ENCODE measurements at places on chromosomes 6 and 20.

DNA sequence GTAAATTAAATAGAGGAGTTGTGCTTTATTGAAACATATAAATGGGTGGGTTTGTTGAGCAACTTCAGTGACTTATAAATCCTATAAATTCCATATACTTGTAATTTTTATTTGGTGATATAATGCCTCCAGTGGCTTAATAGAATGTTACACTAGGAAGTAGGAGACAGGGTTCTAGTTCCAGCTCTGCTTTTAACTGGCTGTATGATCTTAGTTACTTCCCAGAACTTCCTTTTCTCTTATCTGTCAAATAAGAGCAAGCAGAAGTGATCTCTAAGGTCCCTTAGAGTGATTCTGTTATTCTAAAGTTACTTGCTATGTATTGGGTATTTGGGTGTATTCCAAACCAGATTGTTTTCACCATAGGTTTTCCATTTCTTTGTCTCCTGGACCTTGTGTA is 10.2 kb downstream of the ZSCAN23 start:
- DNase-seq = no peak

DNA sequence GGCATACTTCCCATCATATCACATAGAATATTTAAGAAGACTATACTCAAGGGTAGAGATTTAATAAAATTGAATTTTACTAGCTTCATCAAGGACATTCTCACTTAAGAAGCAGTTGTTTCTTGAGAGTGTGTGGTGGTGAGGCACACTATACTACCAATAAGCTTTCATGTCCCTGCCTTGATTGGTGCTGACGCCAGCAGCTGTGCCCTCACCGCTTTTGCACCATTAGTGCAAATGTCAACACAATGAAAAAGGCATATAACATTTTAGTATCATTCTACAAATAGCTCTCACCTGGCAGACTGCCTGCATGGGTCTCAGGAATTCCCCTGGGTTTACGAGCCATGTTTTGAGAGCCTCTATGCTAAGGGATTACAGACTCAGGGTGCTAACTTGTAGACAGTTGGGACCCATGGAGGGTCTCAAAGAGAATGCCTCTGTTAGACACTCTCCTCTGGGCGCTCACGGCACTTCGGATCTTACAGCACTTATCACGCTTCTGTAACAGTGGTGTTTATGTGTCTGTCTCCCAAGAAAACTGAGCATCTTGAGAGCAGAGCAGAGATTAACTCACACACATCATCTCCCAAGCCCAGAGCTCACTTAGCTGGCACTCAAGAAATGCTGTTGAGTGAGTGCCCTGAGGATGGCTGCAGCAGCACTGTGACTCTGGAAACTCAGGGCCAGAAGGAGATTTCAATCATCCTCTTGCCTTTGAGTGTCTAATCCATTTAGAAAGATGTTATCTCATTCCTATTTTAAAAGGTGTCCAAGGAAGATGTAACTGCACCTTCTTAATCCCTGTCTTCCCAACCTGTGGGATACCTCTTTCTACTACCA is 143.3 kb upstream of the GPR6 start:
- DNase-seq = no peak

DNA sequence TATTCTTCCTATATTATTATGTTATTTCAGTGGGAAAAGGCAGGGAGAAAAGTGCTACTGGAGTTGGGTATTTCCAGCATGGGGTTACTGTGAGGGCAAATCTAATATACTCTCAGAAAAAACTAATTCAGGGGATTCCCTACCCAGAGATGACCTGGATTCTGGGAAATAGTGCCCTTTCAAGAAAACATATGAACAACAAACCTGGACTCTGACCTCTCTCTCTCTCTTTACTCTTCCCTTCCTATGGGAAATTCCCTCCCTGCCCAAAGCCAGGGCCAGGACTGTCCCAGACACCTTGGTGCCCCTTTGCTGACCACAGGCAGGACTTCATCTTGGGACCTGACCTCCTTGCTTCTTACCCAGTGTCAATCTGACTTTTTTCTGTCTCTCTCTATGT is 1.6 kb upstream of the UBD start:
- no peak for DNase-seq

- DNase-seq = no peak
These were observed 4.0 kb downstream of the GJA1 start for GRCh38 chr6:121439475-121439874.

DNA sequence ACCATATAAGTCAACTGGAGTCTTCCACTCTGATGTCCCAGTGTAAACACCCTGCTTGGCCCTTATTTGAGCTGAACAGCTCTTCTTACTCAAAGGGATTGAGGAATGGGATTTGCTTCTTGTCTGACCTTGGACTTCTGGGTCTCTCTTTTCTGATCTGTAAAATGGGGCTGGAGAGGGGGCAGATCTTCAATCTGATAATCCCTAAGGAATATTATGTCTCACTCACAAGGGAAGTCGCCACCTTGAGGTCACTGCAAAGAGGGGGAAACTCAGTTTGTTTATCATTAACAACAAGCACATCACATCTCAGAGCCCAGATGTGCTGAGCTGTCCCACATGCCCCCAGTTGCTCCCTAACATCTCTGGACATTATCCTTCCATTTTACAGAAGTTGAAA is 15.1 kb downstream of the KCNS1 start:
- DNase-seq = no peak

DNA sequence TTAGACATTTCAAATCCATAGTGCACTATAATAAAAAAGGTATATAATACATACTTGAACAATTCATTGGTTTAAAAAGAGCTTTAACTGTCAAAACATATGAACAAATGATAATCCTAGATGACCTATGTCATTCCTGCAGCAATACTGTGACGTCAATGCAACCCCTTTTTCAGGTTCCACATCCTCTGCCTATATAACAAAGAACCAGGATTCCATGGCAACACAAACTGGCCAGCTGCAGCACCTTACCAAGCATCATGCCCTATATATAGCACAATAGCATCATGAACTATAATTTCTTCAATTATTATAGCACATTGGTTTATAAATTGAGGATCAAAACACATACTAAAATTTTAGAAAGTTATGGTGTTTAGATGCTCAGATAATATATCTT is 578 bp upstream of the PTCHD4 start:
- no peak for DNase-seq

DNA sequence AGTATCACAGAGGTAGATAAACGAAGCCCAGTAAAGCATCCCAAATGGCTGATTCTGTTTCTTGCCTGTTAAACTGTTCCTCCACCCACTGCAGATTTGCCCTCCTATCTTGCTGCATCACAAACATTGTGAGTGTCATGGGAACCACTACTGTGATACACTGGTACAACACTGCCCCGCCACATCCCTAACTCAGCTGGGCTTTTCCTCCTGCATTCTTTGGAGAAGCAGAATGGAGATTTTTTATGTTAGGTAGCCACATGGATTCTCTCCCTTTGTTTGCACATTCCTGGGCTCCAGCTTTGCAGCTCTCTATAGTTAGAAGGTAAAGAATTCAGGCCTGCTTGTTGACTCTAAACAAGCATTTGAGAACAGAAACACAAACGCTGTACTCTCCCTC is 234.1 kb downstream of the TMEM242 start:
- DNase-seq = no peak

GRCh38 chr6:34979218-34979617 is 90.2 kb downstream of the ANKS1A start:
- no peak for DNase-seq

- no peak for DNase-seq
These were observed 268.4 kb upstream of the IRAK1BP1 start for GRCh38 chr6:78598966-78599365.

DNA sequence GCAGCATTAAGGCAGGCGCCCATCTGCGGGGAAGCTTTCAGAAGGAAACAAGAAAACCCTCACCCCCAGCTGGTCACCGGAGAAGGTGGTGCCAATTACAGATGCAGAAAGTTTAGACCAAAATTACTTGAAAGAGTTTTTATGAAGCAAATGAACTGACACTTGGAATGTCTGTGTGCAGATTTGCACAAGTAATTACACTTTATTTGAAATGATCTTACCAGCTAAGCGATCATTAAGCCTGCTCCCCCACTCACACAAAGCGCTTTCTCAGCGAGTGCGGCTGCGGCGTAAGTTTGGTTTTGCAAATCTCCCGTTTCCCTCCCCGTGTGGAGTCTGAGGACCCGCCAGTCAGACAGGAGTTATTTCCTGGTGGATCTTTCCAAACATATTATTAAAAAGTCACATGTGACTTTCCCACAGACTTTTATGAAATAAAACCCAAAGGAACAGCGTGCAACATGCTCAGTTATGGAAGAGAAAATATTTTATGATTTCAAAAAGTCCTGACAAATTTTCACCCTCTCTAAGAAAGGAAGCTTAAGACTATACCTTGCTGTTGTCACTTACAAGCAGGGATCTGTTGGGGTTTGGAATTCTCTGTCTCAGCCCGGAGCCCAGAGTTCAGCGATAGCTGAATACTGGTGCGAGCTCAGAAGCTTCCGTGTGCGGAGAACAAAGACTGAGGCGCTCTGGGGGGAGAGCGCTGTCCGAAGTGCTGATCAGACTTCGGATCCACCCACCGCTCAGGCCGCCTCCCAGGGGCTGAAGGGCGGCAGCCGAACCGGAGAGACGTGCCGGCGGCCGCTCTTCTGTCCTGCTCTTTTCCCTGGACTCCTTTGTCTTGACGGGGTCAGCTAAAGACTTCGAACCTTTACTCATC is 2.7 kb upstream of the MYT1 start:
- DNase-seq = no peak

DNA sequence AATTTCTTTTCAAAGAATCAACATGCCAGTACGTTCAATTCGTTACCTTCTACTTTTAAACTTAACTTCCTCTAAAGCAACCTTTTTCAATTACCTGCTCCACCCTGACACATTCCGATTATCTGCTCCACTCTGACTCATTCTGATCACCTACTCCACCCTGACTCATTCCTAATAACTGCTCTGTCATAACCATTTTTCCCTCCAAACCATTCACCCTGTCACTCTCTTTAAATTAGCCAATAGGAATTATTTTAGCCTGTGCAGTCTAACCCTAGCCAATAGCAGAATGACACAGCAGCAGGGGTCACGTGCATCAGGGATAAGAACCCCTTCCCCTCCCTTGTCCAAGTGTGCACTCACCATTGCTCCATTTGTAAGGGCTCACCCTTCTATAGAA is 557.4 kb upstream of the EYS start:
- no peak for DNase-seq

DNA sequence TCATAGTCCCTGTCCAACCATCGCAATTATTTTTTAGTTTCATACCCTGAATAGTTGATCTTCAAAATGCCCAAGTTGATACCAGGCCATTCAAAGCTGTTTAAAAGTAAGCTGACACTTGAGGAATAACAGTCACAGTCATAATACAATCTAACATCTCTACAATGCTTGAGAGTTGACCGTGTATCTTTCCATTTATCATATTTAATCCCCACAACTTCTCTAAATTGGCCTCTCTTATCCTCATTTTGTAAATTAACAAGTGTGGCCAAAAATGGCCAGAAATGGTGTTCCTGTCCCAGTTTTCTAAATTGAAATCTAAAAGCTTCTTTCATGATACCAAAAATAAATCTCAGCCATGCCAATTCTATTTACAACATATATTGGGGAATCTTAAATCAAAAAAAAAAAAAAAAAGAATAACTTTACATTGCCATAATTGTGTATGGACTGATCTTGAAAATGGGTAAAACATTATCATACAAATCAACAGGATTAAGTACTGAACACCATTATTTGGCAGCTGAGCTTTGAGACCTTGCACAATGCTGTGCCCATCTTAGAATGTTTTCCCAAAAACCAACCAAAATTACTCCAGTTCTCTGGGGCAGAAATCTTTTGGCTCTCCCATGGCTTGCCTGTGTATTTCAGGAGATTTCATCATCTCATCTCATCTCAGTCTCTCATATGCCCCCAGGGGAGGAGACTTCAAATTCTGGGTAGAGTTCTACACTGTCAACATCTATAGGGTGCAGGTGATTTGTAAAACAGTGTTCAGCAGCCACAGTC is 448.7 kb upstream of the JARID2 start:
- DNase-seq = no peak

- no peak for DNase-seq
These were observed 13.0 kb downstream of the FOXQ1 start for GRCh38 chr6:1324936-1325335.

- DNase-seq = no peak
These were observed 195.7 kb upstream of the SASH1 start for GRCh38 chr6:148146717-148147462.

- no peak for DNase-seq
These were observed 18.3 kb upstream of the WFDC9 start for GRCh38 chr20:45649312-45649863.

GRCh38 chr6:127186889-127187288 is 68.4 kb downstream of the RSPO3 start:
- DNase-seq = no peak

GRCh38 chr6:156390621-156391020 is 386.6 kb upstream of the ARID1B start:
- no peak for DNase-seq

DNA sequence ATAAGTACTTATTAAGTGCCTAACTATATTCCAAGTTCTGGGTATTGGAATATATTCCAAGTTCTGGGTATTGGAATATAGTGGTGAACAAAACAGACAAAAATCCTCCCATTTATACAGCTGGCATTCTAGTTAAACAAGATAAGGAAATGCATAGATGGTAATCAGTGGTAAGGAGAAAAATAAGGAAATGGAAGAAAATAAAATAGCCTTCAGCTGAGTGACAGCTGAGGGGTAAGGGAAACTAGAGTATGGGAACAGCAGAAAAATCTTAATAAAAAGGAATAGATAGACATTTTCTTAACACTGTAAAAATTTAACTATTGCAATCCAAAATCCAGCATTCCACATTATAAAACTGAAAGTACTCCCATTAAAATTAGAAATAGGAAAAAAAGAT is 17.2 kb upstream of the WFDC10A start:
- DNase-seq = no peak

- no peak for DNase-seq
These were observed 222.4 kb downstream of the CBLN4 start for GRCh38 chr20:55782912-55783253.

- DNase-seq = no peak
These were observed 68.3 kb downstream of the IMPG1 start for GRCh38 chr6:76004202-76004601.

DNA sequence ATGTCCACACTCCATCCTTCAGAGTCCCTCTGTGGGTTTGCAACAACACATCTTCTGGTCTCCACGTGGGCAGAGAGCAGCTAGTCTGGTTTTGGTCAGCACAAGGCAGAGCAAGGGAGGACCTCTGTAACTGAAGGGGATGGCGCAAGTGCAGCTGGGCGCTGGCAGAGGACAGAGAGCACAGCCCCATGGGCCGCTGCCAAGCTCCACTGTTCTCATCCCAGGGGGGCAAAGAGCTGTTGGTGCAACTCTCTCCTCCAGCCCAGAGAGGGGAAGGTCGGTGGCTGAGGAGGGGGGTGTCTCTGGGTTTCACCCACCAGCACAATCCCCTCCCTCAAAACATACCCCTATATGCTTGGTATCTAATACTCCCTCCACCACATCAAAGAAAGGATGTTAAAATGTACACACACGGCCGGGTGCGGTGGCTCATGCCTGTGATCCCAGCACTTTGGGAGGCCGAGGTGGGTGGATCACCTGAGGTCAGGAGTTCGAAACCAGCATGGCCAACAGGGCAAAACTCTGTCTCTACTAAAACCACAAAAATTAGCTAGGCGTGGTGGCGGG is 9.1 kb downstream of the ATP9A start:
- peak; percentile 64 for DNase-seq
